ENCODE measurements at places on chromosomes 2 and 18.
A peak's percentile ranks its signal among the peaks of the same experiment; 100 is the strongest.

DNA sequence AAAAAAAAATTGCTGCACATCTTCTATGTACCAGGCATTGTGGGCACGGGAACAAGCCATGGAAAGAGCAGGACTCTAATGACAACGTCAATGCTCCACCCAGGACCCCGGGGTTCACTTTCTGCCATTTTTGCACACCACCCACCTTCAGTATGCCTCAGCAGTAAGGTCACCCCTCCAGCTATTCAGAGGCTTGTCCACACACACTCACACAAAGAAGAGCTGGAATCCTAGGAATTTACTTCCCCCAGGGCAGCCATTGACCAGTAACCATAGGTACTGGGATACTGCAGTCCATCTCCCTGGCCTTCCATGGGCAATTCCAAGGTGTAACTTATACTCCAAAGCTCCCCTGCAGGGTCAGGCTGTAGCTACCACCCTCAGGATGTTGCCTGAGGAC lies 170.8 kb downstream of the SUCLG1 start:
- DNase-seq, result no peak

- DNase-seq, result no peak
These were observed 155.9 kb downstream of the RAB3GAP1 start for GRCh38 chr2:135208016-135208415.

DNA sequence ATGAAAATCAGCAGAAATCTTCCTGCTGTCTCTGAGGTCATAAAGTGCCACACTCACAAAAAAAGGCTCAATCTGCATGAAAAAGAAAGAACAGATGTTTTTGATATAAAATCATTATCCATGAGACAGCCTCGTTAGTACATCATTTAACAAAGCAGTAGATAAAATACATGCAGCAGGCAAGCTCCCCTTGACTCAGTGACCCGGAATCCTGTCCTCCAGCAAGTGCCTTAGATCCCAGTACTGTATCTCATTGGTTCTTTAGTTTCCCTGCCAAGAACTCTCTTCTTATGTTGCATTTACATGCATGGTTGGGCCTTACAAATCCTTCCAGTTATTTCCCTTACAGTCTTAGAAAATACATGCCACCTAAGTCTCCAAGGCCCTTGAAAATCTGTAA lies 148.9 kb upstream of the CCDC195 start:
- DNase-seq, result no peak

- DNase-seq, result no peak
These were observed 201.4 kb downstream of the TCF4 start for GRCh38 chr18:55386545-55386944.

- no peak for DNase-seq
These were observed 637.2 kb upstream of the ZEB2 start for GRCh38 chr2:145157036-145157675.

- DNase-seq, result no peak
These were observed 177.2 kb downstream of the THADA start for GRCh38 chr2:43418680-43419079.

DNA sequence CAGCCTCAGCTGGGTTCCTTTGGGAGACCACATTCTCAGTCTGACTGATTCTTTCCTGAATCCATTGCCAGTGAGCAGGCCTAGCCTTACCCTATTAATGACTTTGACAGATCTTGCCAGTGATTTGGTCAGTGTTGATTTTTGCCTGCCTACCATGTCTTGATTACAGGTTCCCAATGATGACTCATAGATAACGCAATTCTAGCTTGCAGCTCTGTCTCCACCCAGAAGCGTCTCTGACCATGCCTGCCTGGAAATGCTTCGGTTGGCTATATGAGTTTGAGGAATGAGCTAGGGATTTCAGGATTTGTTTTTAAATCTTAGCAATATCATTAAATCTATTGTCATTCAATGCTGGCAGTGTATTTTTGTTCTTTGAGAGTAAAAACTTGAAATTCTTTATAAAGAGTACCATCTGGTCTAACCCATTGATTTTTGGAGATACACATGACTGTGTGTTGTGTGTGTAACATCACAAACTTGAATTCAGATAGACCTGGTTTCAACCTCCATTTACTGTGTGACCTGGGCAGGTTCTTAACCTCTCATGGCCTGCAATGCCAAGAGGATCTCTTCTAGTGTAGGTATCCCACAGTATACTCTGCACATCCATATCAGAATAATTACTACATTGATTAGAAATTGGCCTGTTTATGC lies 57.0 kb downstream of the CCDC150 start:
- peak; percentile 39 for DNase-seq

GRCh38 chr18:75422341-75422910 lies 5.1 kb downstream of the SMIM21 start:
- DNase-seq, result no peak

DNA sequence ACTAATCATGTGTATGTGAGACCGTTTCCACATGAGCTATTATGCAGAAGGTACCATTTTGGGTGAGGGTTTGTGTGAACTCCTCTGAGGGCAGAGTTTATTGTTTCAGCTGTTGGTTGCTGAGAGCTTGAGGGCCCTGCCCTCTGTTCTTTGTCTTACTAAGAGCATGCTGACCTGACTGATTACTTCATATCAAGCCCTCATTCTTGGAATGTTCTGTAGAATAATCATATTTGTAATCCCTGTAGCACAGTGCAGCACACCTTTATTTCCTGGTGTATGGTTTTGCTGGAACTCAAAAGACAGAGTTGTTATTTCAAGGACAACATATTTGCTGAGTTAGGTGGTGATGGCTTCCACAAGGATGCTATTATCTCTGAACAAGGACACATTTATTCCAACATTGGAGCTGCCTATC lies 118.5 kb downstream of the GALNT3 start:
- DNase-seq, result peak; percentile 58

DNA sequence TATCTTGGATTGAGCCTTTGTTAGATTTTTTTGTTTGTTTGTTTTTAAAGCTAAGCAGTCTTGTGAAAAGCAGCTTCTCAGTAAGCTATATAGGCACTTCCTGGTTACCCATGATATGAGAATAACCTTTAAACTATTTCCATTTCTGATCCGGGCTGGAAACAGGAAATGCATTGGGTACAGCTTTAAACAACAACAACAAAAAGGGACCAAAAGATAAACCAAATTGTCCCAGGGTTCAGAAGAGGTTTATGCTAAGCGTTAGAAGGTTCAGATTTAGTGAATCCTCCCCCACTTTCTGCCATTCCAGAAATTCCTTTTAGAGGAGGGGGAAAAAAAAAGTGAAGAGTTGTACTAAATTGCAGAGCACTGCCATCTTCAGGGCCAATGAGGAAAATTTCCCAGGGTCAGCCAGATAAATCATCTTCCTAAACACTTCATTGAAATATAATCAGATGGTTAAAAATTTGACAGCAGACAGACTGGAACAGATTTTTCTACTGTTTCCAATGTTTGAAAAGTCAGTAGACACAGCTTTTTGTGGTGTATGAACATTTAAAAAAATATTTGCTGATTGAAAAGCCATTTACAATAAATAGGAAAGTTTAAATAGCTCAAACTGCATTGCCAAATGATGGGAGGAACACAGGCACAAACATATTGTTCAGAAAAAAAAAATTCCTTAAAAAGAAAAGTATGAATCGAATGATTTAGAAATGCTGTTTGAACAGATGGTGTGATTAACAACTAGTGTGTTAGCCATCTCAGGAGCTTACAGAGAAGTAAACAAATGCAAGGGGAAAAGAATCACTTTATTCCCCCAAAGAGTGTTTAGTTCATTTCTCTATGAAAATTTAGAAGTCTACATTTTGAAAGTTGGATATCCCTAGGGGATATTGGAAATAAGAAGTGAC lies 189.9 kb upstream of the TANK start:
- peak; percentile 18 for DNase-seq

GRCh38 chr2:12623051-12623450 lies 93.7 kb upstream of the TRIB2 start:
- no peak for DNase-seq

DNA sequence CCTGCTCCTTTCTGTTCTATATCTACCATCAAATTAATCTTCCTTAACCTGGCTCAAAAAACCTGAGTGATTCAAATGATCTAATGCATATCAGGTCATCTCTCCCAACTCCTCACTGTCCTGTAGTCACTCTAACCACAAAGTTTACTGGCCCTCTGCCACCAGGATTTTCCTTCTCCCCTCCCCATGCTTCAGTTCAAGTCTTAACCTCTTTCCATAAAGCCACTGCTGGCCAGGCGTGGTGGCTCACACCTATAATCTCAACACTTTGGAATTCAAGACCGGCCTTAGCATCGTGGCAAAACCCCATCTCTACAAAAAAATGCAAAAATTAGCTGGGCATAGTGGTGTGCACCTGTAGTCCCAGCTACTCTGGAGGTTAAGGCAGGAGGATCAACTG lies 7.5 kb upstream of the SP3 start:
- no peak for DNase-seq

DNA sequence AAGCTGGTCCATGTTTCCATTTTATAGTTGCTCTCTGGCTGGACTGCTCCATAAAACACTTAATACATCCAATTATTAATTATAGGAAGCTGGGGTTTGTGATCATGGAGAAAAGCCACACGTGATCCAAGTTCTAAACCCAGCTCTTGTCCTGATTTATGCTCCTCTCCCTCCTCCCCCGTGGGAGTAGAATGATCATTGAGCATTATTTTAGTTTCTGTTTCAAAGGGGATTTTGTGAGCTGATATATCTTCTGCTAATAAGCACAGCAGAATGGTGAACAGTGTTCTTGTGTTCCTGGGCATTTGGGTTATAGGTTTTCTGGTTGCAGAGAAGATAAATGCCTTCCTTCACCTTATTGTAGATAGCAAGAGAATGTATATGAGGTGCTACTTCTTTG lies 135.7 kb upstream of the TMEM200C start:
- DNase-seq, result no peak

- no peak for DNase-seq
These were observed 31.2 kb downstream of the ITGB6 start for GRCh38 chr2:160168878-160169277.

DNA sequence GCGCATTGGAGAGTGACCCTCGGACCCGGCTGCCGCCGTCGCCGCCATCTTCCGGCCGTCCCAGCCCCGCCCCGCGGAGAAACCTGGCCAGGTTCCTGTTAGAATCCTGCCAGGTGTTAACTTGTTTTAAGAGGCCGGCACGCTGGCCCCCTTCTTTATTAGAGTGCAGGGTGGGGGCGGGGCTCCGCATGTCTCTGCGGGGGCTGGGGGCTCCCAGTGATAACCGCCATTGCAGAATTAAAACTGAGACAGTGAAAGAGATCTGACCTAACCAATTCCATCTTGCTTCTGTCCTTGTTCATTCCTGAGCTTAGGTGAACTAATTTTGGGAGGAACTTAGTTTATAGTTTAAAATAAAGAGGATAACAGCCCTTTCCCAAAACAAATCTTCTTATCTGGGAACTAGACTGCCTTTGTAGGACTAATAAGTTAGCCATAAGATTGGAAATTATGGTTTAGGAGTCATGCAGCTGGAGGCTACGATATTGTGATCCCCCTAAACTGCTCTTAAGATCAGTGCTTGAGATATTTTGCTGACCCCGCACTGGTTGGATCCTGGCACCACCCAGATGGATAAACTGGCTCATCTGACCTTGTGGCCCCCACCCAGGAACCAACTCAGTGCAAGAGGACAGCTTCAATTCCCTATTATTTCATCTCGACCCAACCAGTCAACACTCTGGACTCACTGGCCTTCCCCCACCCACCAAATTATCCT lies 543 bp upstream of the STARD7 start:
- DNase-seq, result no peak

GRCh38 chr2:211055438-211055837 lies 499.0 kb downstream of the CPS1 start:
- peak; percentile 61 for DNase-seq

GRCh38 chr18:33576999-33577646 lies 896 bp upstream of the ASXL3 start:
- peak; percentile 40 for DNase-seq

GRCh38 chr2:71736986-71737385 lies 283.6 kb downstream of the DYSF start:
- DNase-seq, result no peak

DNA sequence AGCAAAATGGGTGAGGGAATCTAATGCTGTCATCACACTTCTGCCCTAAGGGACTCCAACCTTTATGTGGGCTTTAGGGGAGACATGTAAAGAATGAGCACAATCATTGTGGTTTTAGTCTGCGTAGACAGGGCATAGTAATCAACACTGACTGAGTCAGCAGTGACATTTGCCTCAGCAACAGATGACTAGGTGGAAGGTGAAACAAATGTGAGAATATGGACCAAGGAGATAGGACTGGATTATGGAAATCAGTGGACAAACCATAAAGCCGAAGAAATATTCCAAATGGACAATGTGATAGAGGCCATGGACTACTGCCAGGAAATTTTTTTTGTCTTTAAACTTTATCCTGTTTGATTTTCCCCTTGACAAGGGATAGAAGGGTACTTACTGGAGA lies 83.9 kb downstream of the PDK1 start:
- no peak for DNase-seq

DNA sequence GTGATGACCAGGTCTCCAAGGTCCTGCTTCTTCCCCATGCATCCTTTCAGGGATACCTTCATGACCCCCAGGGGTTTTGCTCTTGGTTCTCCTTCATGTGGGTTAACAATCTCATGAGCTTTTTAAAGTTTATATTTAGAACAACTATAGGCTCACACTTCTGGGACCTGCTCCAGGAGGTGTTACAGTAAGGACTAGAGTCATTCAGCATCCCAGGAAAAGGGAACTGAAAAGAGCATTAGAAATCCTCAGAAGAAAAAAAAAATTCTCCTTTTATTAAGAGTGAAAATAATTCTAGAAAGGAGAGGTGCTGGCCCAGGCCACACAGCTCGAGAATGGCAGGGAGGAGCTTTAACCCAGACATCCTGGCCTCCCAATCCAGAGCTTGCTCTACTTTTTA lies 66.5 kb downstream of the SETBP1 start:
- no peak for DNase-seq

DNA sequence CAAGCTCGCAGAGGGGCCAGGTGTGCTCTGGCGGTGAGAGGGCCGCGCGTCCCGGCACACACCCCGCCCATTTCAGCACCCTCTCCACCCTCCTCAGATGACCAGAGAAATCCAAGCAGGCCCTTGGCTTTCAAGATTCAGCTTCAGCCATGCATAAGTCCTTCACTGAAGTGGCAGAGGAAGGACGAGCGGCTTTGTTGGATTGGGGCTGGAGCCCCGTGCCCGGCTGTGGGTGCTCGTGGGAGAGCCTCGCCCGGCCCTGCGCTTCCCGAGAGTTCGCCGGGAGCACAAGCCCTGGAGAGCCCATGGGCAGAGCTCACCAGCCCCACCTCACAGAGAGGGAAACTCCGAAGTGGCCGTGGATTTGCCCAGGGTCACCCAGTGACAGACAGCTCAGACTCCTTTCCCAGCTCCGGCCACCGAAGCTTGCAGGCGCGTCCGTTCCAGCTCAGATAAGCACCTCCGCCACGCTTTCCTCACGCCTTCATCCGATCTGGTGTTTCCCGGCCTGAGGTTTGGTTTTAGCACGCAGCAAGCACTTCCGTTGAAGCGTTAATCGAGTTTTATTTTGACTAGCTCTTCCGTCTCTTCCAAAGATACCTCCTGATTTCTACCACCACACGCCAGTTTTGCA lies 45.6 kb upstream of the MTCL1 start:
- DNase-seq, result no peak

- no peak for DNase-seq
These were observed 85.4 kb downstream of the MAP3K20 start for GRCh38 chr2:173161040-173161439.

Measured in NCI-H146 (cell line).